ENCODE measurements at places on chromosomes 7 and 10.

- no peak for ATAC-seq
Measured at GRCh38 chr7:22433710-22434460, 66.1 kb downstream of the STEAP1B start.

DNA sequence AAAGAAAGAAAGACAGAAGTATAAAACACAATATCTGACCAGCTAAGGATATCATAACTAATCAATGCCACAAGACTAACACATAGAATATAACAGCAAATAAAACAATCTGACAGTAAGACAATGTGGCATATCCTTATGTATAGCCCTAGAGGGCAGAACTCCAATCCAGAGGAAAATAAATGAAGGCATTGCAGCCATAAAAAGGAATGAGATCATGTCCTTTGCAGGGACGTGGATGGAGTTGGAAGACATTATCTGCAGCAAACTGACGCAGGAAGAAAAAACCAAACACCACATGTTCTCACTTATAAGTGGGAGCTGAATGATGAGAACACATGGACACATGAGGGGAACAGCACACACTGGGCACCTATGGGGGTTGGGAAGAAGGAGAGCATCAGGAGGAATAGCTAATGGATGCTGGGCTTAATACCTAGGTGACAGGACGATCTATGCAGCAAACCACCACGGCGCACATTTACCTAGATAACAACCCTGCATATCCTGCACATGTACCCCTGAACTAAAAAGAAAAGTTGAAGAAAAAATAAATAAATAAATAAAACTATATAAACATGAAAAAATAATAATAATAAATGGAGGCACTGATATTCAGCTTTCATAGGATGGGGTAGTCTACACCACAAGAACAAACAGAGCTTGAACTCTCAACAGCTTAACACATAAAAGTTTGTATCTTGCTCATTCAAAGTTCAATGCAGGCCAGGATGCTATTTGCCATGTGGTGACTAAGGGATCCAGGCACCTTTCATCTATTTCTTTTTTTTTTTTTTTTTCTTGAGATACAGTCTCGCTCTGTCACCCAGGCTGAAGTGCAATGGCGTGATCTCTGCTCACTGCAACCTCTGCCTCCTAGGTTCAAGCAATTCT lies 66.1 kb upstream of the KAT6B start:
- no peak for ATAC-seq

DNA sequence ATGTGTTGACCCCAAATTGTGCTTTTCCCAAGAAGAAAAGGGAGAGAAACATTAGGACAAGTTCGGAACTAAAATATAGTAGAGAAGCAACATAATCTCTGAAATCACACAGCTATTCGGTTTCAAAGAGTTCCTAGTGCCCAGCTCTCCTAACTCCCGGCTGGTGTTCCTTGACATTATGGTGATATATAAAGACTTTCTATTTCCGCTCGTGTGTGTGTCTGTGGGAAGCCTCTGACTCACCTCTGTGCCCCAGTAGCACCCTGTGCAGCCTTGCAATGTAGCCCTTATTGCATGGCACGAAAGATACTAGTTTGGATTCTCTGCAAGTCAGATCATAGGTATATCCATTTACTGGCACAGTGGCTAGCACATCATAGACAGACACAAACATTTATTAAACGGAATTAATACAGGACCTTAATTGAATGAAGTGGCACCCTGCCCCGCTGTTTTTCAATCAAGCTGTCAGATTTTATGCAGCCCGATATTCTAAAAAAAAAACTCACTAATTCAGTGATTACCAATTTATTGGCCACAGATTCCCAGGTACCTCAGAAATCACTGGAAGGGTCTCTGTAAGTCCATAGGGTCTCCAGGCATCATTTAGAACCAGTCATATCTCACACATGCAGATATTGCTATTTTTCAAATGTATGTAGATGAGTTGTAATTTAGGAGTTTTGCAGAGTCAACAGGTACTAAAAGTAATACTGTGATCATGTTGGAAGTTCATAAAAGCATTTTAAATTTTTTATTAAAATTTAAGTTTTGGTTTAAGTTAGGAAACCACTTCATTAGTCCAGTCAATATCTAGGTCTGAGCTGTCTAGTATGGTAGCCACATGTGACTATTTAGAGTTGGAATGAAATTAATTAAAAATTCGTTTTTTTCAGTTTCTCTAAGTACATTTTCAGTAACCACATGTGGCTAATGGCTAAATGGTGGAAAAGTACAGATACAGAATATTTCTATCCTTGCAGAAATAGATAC lies 43.3 kb downstream of the SFTPD start:
- ATAC-seq = peak; percentile 74

DNA sequence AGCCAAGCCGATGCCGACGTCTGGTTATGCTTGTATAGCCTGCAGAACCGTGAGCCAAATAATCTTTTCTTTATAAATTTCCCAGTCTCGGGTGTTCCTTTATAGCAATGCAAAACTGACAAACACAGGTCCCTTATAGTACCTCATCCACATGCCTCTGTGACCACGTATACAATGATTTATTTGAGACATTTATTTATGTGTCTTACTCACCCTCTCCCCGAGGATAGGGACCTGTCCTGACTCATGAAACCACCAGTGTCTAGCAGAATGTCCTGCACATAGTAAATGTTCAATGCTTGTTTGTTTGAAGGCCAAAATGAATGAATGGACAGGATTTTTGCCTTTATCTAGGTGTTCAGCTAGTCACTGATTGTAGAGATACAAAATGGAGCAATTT lies 147.9 kb upstream of the FZD8 start:
- no peak for ATAC-seq

GRCh38 chr7:123643495-123644441 lies 11.9 kb upstream of the LMOD2 start:
- ATAC-seq = no peak

DNA sequence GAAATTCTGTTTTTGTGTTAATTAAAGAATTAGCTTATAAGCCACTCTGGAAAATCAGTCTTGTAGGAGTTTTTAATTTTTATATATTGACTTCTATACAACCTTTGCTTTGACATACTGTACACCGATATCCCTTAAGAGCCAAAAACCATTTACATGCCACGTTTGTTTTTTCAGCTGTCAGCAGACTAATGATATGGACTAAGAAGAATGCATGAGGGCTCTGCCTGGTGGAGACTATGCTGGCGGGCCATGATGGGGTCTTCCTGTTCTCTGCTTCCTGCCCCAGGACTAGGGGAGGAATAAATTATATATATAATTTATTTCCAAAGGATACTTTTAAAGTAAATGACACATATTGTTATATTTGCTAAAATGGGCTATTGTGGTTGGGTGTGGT lies 96.3 kb downstream of the CDK14 start:
- ATAC-seq = no peak

DNA sequence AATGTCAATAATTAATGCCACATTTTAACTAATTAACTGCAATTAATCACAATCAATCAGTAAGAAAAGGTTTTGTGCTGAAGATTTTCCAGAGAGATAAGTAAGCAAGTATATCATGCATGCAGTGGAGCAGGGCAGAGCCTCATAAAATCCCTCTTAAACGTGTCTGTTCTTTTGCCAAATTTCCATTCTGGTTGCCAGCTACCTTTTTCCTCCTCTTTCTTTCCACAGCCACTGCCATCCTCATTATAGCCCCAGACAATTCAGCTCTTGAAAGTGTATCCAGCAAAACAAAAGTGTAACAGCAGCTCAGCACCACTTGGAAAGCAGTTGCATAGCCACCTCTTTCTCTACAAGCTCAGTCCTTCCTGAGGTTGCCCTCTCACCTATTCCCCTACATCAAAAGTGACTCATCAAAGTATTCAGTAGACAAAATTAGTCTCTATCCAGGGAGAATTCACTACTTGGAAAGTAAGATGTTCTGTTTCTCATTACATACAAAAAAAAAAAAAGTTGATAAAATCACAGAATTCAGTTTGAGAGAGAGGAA lies 26.9 kb upstream of the EPHB6 start:
- ATAC-seq = no peak

DNA sequence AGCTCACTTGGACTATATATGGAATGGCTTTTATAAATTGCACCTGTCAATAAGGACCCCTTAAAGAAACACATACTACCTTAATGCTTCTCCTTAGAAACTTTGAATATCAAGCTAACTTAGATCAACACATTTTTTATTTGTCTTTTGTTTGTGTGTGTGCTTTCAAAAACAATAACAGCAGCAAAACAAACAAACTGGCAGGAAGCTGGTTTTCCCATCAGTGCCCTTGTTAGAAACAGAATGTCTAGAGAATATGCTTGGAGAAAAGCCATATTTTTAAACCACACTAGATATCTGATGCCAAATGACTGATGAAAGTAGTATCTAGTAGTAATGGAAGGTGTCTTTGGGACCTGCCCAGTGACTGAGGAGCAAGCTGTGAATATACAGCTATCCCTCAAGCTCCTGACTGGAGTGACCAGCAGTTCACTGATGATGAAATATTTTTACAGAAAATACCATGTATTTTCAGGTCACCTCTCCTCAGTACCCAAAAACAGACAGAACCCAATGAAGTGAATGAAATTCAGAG lies 1.0 kb downstream of the PDE1C start:
- ATAC-seq = no peak

GRCh38 chr10:68992636-68993440 lies 4.2 kb downstream of the KIFBP start:
- ATAC-seq = no peak

DNA sequence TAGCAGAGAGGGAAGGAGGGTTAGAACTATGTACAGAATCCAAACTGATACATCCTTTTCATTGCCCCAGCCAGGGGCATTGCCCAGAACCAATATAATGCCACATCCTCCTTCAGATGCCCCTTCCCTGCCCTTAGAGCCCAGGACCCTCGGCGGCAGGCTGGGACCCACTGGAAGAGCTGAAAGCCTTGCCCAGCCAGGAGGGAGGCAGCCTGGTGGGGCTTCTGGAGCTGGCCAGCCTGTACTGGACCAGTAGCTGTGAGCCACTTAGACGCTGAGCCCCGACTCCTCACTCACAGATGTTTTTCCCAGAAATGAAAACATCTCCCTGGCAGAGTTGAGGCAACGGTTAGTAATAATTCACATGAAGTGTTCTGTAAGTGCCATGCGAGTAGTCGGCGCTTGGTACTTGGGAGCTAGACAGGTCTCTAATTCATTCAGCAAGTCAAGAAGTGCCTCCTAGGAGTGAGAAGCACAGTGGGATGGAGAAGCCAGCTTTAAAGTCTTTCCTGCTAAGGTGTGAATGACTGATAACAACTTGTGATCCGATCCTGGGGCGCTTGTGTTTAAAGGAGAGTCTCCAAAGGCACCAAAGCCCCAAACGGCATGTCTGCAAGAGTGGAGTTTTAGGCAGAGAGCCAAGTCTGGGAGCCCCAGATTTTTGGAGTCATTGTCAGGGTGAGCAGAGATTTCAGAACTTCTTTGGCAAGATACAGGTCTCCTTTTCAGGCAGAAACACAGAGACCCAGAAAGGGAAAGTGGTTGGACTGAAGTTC lies 9.8 kb downstream of the VSIR start:
- ATAC-seq = no peak

DNA sequence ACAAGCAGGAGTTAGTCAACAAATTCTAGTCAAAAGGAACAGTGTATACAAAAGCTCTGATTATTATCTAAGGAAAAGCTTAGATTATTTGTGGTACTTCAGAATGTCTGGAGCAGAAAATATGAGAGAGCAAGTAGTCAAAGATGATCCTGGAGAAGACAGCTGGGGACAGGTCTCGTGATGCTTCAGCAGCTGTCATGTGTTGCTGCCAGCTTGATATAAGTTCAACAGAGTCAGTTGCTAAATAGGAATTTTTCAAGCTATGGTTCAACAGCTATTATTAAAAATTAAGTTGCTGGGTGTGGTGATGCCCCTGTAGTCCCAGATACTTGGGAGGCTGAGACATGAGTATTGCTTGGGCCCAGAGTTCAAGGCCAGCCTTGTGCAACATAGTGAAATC lies 240.0 kb upstream of the RHOBTB1 start:
- no peak for ATAC-seq

GRCh38 chr7:7967886-7968543 lies 581 bp upstream of the GLCCI1 start:
- no peak for ATAC-seq

GRCh38 chr7:134940729-134941128 lies 45.6 kb upstream of the AGBL3 start:
- no peak for ATAC-seq

DNA sequence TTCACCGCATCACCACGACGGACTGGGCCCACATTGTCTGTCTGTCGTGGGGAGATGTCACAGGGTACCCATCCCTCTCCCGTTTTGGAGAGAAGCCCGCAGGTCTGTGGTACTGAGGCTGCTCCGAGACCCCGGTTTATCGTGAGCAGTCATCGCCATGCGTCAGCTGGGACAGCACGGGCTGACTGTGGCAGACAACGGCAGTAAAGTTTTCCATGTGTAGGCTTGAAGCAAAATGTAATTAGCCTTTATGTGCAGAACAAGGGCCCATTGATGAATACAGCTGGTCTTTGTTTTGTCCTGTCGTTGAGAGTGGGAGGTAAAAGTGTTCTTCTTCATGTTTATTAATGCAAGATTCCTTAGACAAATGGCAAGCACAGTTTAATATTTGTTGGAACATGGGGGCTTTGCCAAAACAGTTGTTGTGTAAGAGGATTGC lies 167.4 kb upstream of the SH2B2 start:
- ATAC-seq = no peak

- no peak for ATAC-seq
Measured at GRCh38 chr10:69684020-69684980, 54.3 kb downstream of the FAM241B start.

- no peak for ATAC-seq
Measured at GRCh38 chr7:40135317-40135610, 459 bp downstream of the SUGCT start.

DNA sequence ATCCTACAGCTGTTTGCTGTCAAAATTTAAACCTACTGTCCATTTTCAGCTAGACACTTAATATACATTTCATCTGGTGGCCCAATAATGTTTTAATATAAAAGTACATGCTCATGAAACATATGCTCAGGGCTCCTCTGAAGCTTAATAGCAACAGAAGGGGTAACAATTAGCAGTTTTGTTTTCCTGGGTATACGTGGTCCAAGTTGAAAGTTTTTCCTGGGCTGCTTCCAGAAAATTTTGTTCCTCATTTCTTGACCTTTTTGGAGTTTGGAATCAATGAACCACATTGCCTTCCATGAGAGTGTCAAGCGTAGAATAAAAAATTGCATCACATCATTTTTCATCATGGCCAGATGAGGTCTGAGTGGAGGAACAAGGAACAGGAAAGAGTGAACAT lies 537.3 kb upstream of the MGMT start:
- no peak for ATAC-seq

- no peak for ATAC-seq
Measured at GRCh38 chr10:385571-386300, 250.5 kb downstream of the ZMYND11 start.

- no peak for ATAC-seq
Measured at GRCh38 chr7:101783381-101784181, 33.8 kb upstream of the CUX1 start.

DNA sequence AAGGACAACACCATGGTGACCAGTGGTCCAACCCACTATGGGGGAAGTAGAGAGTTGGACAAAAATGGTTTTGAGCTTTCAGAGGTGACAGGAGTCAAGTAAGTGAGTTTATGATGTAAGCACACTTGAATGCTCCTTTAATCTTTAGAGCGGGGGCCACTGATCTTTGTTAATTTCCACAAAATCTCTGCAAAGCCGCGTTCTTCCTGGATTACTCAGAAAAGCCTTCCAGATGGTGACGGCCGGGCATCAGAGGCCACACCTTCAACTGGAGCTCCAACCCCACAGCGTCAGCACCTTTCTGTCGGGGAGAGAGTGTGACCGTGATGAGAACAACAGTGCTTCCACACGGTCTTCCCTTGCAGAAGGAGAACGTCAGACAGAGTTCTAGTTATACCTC lies 35.2 kb upstream of the KLF6 start:
- no peak for ATAC-seq

GRCh38 chr7:155543011-155543876 lies 3.1 kb downstream of the CNPY1 start:
- no peak for ATAC-seq

Data from activated T-helper 17 cell treated with anti-CD3 and anti-CD28 coated beads, Interleukin-2, amount 50 U/mL, for 72 hours (primary cell).